ENCODE measurements at places on chromosomes 13 and 19.

DNA sequence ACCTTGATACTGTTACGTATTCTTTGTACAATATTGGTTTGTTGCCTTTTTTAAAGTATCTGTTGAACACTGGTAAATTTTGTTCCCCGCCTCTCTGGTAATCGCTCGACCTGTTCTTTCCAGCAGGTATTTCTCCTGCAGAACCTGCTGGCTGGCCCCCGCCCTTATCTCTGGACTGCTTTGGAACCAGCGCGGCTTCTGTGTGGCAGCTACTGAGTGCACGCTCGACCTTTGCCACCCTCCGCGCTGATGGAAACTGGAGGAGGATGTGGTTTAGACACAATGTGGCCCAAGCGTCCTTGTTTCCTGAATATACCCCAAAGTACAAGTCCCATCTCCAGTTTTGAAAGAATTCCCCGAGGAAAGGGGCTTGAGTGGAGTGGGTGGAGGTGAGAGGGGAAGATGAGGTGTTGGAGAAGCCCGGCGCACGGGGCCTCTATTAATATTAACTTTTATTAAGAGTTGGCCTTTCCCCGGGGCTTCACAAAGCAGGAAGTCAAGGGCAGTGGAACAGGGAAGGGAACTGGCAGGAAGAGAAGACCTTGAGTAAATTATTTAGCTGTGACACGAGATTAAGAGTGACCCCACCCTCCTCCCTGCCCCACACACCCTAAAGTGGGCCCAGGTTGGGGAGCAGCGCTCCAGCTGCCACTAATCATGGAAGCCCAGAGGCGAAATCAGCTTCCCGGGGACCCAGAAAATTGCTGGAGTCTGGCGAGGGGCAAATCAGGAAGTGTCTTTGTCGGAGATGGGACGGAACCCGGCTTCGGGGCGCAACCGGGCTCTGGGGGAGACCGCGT is 16.0 kb downstream of the CDX2 start:
- DNase-seq = no peak

GRCh38 chr19:1967087-1967608 is 26.2 kb downstream of the CSNK1G2 start:
- DNase-seq = no peak

- no peak for DNase-seq
Observed at GRCh38 chr19:9040131-9040530, 29.9 kb upstream of the MUC16 start.

DNA sequence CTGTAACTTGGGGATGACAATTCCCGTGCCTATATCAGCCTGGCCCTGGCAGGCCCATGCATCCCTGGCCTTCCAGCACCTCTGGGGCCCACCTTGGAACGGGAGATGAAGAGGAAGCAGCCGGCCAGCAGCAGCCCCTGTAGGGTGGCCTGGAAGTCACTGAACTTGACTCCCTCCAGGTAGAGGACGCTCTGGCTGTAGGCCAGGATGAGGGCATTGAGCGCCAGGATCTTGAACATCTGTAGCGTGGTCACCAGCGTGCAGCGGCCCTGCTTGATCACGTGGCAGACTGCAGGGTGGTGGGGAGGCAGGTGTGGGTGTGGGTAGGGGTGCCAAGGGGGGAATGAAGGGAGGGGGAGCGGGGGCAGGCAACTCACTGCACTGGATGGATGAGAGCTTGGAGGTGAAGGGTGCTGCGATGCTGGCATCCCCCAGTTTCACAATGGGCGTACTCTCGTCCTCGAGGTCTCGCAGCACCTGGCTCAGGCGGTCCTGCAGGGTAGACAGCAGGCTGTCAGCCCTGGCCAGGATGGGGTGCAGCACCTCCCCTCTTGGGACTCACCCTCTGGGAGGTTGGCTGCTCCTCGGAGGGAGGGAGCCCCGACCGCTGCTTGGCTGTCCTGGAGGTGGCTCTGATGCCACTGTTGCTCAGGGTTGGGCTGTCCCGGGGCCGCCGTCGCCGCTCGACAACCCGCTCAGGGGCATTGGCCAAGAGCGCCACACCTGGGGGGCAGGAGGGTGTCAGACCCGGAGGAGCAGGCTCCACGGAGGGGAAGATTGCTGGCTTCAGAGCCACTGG is 3.8 kb upstream of the GMIP start:
- no peak for DNase-seq

- DNase-seq = no peak
Observed at GRCh38 chr13:31595563-31595962, 143.8 kb upstream of the RXFP2 start.
